ENCODE measurements at places on chromosomes 4 and X.

- no peak for DNase-seq
These were observed 6.0 kb downstream of the GAGE10 start for GRCh38 chrX:49309401-49309981.

DNA sequence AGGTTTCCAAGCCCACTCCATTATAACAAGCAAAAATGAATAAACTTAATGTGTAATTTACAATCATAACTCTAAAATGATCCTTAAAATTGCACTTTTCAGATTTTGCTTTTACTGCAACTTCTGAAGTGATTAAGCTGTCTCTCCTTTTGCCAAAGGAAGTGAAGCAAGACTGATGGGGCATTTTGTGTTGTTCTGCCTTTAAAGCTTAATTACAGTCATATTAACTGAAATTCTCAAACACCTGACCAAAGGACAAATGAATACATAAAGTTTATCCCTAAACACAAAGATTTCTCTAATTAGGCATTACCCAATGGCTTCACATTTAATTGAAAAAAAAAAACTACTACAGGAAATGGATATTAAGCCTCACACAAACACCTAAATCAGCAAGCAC lies 101.8 kb downstream of the ATP11C start:
- no peak for DNase-seq

GRCh38 chr4:24102621-24103020 lies 212.8 kb upstream of the PPARGC1A start:
- no peak for DNase-seq

DNA sequence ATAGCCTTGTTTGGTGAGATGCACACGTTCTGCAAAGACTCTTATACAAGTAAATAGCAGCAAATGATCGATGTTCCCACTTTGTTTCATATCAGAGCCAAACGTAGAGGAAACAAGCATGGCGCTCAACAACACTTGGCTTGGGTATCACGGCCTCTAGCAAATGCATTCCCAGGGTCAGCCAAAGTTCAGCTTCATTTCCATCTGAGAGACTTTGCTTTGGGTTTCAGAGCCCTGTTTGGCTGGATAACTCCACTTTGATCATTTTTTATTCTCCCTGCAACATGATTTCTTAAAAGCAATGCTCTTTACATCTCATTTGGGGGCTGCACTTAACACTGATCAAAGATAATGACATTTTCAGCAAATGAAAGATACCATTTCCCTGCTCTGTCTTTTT lies 199.2 kb upstream of the FAM9B start:
- no peak for DNase-seq
